ENCODE measurements at places on chromosomes 1 and 21. TPM values are rescaled to one million over a fixed set of nuclear protein-coding genes. Genes with fewer than 3 reads are reported as not detected.
A peak's percentile ranks its signal among the peaks of the same experiment; 100 is the strongest.

Gene OR2M7
- total RNA-seq, result not detected

Gene CNR2
- 0.12 TPM for total RNA-seq

DNA sequence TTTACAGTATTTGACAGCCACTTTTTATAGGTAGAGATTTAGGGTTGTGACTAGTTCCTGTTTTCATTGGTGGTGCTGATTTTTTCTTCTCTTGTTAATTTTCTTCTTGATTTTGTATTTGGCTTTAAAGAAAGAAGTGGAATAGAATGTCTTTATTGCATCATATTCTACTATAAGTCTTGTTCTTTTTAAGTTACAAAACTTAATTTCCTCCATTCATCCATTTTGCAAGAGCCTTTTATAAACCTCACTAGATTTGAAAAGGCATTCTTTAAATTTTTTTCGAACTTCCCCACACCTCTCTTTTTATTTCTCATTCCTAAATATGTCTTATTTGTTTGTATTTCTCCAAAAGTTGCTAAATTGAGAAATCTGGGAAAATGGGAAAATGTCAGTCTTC, 1368.6 kb upstream of the ADGRL4 start:
- ATAC-seq, result no peak

GRCh38 chr1:213744780-213745179, 243.0 kb upstream of the PROX1 start:
- ATAC-seq, result no peak

- no peak for ATAC-seq
These were observed 114.6 kb downstream of the ZBTB18 start for GRCh38 chr1:244165701-244166100.

DNA sequence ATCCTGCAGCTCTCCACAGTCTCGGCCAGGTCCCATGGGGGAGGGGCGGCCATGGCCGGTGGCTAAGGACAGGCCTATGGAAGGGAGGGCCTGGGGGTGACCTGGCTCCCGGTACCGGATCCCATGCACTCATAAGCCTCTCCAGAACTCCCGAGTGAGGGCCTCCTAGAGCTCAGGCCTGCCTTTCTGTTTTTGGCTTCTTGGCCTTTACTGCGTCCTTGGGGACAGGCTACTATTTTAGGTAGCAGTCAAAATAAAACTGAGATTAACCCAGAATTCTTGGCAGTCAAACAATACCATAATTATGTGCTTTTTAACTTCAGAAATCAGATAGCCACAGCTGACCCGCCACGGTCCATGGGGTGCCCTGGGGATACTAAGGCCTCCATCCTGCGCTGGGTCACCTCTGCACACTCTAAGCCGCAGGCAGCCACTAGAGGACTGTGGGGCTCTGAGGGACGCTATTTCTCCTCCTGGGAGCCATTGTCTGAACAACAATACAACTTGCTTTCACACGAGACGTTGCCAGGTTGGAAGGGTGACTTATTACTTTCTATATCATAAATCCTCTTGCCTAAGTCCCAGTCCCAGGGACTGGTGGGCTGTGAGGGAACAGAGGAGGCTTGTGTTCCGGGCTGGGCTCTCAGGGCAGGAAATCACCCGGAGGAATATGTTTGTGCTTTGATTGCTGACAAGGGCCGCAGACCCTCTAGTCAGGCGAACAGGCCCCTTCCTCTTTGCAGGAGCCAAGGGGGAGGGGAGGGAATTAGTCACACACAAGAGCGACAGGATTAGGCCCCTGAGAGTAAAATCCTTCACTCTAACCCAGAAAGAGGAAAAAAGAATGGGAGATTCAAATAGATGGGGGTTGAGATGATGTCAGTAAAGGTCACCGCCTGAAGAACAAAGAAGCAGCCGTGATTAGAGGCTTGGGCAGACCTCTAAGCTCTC, 40.7 kb upstream of the BCAR3 start:
- no peak for ATAC-seq

- no peak for ATAC-seq
These were observed 47.2 kb downstream of the HNRNPR start for GRCh38 chr1:23296931-23297330.

- no peak for ATAC-seq
These were observed 44.2 kb downstream of the SLC35D1 start for GRCh38 chr1:67009792-67010191.

DNA sequence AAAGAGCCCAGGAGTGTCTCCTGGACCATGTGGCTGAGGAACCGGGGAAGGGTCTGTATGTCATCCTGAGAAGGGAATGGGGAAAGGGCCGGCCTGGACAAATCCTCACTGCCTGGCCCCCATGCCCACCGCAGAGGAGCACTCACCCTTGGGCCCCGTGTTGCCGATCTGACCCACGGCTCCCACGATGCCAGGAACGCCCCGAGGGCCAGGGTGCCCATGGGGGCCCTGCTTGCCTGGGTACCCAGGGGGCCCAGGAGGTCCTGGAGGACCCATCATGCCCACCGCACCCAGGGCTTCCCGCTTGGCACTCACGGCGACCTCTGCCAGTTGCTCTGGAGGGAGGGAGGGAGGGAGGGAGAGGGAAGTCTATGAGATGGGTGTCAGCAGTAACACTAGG, 14.6 kb downstream of the COL9A2 start:
- no peak for ATAC-seq

DNA sequence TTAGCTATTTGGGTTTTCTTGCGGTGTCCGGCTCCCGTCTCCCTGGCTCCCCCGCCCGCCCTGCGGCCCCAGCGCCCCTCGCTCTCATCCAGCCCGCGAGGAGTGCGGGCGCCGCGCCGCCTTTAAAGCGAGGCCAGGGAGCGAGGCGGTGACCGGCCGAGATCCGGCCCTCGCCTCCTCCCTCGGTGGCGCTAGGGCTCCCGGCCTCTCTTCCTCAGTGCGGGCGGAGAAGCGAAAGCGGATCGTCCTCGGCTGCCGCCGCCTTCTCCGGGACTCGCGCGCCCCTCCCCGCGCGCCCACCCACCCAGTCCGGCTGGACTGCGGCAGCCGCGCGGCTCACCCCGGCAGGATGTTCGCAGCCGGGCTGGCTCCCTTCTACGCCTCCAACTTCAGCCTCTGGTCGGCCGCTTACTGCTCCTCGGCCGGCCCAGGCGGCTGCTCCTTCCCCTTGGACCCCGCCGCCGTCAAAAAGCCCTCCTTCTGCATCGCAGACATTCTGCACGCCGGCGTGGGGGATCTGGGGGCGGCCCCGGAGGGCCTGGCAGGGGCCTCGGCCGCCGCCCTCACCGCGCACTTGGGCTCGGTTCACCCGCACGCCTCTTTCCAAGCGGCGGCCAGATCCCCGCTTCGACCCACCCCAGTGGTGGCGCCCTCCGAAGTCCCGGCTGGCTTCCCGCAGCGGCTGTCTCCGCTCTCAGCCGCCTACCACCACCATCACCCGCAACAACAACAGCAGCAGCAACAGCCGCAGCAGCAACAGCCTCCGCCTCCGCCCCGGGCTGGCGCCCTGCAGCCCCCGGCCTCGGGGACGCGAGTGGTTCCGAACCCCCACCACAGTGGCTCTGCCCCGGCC, 492 bp downstream of the HLX start:
- ATAC-seq, result peak; percentile 28

GRCh38 chr1:30782361-30783255, 25.0 kb upstream of the LAPTM5 start:
- ATAC-seq, result peak; percentile 75

DNA sequence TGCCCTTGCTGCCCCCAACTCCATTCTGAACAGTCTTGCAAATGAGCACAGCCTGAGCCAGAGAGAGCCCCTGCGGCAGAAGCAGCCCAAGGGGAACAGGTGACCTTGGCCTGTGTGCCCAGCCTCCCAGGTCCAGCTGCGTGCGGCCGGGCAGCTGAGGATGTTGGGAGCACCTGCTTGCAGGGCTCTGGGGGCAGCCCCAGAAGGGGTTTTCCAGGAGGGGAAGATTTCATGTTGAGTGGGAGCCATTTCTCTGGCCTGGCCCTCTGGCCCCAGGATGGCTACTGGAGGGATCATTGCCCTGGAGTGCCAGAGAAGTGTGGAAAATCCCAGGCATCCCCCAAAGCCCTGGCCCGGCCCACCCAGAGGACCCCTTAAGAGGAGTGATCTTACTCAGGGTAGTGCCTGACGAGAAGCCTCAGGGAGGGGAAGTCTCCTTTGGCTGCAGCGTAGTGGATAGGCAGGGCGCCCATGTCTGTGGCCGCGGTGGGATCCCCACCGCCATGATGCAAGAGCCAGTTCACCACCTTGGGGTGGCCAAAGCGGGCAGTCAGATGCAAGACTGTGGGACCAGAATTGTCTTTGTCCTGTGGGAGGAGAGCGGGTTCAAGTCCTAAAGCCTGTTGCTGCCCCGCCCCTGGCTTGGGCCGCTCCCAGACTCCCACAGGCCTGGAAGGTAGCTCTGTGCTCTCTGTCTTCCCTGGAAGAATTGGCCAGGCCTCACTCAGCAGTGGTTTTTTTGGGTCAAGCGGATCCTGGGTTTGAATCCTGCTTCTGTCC, 20.6 kb upstream of the RNU1-4 start:
- no peak for ATAC-seq

Data from esophagus mucosa (tissue), 1 donor.